GM03348 (cell line): ENCODE measurements at places on chromosomes 1 and 21.

- DNase-seq: peak; percentile 51
Measured at GRCh38 chr1:77673716-77674355, 8.6 kb downstream of the ZZZ3 start.

- DNase-seq: no peak
Measured at GRCh38 chr21:32333953-32334673, 35.5 kb downstream of the MRAP start.

DNA sequence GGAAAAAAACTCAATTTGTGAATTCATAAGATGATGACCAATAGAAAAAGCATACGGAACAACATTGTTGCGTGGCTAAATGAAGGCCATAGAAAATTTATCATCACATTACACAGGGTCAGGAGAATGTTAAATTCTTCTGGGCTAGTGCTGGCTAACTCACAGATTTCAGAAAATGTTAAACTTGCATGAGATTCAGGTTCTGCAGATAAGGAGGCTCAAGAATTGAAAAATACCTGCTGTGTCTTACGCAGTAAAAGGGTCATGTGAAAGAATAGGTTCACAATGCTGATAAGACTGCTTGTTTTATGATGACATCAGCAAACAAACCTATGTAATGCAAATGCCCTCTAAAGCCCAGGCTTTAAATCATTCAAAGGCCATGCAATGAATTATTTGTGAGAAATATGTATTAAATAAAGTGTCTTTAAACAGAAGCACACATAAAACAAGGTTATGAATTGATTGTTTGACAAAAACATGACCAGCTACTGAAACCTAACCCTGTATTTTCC lies 378.8 kb downstream of the USP25 start:
- no peak for DNase-seq

- DNase-seq: no peak
Measured at GRCh38 chr1:117106478-117106877, 15.1 kb downstream of the TRIM45 start.

GRCh38 chr1:216778737-216779136 lies 55.5 kb upstream of the ESRRG start:
- DNase-seq: no peak
